Mucosa of gallbladder (tissue), 1 donor: ENCODE measurements at places on chromosomes 2 and 18. TPM values are rescaled to one million over a fixed set of nuclear protein-coding genes. Genes with fewer than 3 reads are reported as not detected.

DNA sequence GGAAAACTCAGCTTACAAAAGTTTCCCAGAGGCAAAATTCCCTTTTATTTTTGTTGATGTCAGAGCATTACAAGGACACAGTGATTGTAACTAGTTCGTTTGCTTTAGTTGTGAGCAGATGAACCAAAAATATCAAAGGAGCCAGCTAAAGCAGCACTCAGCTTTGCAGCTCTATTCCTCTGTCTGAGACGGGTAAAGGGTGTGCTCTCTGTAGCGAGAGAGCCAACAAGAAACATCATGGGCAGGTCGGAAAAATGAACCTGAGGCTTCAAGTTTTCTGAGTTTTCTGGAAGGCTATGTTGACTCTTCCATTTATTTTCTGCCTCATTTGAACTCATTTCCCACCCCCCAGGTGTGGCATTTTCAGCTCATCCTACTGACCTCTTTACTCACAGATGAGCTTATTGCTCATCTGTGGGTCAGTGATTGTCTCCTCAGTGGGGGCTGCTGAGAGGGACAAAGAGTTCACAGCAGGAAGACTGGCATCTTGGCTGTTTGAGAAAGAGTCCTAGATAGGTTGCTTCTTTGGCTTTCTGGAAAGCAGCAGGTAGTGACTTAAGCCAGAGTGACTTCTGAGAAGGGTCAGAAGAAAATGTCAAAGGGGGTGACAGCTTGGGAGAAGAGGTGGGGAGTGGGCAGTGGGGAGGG lies 66.6 kb upstream of the EPC2 start:
- DNase-seq = no peak

GRCh38 chr2:207706936-207707860 lies 4.2 kb upstream of the CCNYL1 start:
- DNase-seq = no peak

DNA sequence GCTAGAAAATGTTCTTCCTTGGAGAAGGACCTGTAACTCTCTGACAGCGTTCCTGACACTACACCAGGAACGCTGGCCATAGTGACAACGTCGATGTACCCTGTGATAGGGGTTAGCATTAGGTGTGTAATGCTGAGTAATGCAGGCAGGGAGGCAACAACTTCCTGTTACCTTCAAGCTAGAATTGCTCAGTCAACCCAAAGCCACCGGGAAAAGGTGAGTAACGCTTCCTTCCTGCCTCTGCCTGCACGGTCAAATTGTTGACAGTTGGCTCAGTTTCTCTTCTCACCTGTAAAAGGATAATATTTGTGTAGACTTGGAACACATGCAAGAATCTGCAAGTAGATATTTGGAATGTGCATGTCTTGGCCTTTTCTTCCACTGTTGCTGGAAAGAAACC lies 12.7 kb downstream of the FAM110C start:
- DNase-seq = peak; percentile 46

- no peak for DNase-seq
Observed at GRCh38 chr2:42907835-42908234, 115.5 kb upstream of the HAAO start.

DNA sequence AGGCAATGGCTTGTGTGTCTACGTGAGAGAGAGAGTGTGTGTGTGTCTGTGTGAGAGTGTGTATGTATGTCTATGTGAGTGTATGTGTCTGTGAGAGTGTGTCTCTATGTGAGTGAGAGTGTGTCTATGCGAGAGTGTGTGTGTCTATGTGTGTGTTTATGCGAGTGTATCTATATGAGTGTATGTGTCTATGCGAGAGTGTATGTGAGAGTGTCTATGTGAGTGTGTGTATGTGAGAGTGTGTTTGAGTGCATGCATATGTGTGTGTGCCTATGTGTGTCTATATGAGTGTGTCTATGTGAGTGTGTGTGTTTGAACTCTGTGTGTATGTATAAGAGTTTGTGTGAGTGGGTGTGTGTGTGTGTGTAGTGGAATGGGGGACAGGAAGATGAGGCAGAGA lies 9.8 kb upstream of the GNLY start:
- no peak for DNase-seq

DNA sequence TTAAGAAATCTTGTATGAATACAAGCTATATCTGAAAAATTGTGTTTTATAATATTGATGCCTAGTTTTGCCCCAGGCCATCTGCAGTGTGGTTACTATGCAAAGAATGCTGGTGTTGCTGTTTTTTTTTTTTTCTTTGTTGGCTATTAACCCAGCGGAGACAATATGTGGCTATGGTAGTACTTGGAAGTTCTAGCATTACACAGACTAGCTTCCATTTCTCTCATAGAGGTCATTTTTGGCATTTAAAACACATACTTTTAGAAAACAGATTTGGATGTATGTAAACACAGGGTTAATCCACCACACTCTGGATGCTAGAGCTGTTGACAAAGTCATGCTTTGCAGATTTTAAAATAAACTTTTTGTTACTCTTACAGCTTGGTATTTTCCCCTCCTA lies 209.8 kb downstream of the NEDD4L start:
- DNase-seq = no peak

DNA sequence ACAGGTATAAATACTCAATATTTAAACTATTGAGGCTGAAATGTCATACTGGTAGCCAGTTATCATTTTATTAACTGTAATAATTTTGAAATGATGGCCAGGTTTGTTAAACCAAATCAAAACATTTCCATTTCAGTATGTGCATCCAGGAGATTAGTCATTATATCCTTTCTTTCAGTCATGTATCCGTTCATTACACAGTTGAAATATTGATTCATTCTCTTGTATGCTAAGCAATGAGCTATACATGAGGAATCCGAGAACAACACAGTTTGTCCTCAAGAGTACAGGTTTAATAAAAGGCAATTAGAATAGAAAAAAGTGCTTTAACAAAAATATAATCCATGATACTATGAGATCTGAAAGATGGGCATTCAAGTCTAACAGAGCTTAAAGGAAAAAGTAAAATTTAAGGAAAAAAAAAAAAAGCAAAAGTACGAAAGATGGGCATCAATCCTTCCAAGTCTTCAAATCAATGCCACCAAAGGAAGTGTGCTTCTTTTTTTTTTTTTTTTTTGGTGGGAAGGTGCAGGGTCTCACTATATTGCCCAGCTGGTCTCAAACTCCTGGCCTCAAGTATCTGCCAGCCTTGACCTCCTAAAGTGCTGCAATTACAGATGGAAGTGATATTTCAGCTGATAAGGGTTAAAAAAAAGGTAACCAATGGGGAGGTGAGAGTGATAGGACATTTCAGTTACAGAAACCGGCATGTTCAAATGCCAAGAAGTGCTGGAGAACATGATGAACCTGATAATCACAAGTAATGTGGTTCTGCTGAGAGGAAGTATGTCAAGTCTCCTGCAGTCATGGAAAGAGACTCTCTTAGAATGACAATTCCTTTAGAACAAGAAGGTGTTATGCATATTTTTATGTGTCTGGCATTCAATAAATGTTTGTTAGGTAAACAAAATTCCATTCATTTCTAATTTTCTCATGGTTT lies 35.8 kb downstream of the PUM2 start:
- DNase-seq = no peak

DNA sequence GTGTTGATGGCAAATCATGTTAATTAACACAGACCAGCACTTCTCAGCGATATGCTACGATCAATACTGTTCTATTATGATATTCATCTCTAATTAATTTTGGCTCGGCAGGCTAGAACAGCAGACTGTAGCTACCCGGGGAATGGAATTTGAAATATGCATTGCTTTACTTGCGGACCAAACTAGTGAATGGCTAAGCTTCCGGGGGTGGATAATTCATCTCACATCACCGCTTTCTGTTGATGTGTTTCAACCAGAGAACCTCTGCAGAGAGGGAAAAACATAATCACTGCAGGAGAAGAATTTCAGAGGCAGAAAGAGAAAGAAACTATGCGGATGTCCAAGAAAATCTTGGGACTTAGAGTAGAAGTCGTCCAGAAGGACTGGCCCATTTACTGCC lies 490.9 kb downstream of the STK39 start:
- no peak for DNase-seq

GRCh38 chr18:8942909-8943545 lies 159.5 kb upstream of the NDUFV2 start:
- no peak for DNase-seq

- DNase-seq = peak; percentile 12
Observed at GRCh38 chr18:45441110-45441847, 174.0 kb upstream of the SLC14A2 start.

- DNase-seq = no peak
Observed at GRCh38 chr2:70684846-70685622, 83.0 kb downstream of the ADD2 start.

MRPL53 gene
- total RNA-seq = 80.9 TPM

COL5A2 gene
- 30.8 TPM for total RNA-seq

LOXL3 gene
- 15.9 TPM for total RNA-seq

MYCN gene
- total RNA-seq = 1.4 TPM

SH3BP4 gene
- 51.7 TPM for total RNA-seq

ASPRV1 gene
- total RNA-seq = 1.1 TPM

POTEI gene
- total RNA-seq = 0.03 TPM

NBAS gene
- total RNA-seq = 52.7 TPM
